ENCODE measurements at places on chromosomes 1 and 21.

DNA sequence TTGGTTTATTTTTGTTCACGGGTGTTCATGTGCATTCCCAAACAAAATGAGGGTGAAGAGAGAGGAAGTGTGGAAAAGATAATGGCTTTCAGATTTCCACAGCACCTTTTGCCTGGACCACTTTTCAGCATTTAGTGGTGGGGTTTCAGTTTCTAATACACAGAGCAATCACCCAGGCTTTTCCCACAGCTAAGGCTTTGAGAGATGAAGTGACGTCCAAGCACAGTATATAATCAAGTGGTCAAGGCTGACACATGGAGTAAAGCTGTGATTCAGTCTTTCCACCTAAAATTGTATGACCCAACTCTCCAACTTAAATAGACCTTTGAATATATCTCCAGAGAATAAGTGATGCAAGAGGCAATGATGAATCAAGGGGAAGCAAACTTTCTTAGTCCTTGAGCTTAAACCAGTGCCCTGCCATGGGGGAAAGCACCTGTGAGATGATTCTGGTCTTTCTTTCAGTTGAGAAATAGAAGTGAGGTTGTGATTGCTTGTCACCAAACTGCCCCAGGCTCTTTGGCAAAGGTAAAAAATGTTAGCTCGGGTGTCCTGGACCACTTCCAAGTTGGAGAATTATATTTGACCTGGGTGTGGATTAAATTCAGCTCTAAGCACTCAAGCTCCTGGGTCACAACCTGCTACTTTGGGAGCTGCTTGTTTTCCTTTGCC is 2.4 kb upstream of the PIK3R3 start:
- peak; percentile 14 for DNase-seq

DNA sequence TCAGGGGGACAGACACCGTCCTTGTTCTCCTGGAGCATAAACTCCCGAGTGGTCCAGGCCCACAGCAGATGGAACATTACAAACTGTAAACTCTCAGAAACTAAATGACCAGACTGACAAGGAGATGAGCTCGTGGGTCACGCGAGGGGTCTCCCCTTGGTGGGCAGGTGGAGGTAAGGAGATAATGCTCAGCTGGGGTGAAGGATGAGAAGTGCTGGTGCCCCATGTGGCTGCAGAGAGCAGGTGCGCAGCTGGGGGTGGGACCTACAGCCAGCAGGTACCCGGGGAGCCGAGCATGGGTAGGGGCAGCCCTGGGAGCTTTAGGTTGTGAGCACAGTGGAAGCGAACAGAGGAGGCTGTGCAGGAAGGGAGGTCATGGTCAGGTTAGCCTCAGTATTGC is 40.1 kb downstream of the AJAP1 start:
- DNase-seq = no peak

DNA sequence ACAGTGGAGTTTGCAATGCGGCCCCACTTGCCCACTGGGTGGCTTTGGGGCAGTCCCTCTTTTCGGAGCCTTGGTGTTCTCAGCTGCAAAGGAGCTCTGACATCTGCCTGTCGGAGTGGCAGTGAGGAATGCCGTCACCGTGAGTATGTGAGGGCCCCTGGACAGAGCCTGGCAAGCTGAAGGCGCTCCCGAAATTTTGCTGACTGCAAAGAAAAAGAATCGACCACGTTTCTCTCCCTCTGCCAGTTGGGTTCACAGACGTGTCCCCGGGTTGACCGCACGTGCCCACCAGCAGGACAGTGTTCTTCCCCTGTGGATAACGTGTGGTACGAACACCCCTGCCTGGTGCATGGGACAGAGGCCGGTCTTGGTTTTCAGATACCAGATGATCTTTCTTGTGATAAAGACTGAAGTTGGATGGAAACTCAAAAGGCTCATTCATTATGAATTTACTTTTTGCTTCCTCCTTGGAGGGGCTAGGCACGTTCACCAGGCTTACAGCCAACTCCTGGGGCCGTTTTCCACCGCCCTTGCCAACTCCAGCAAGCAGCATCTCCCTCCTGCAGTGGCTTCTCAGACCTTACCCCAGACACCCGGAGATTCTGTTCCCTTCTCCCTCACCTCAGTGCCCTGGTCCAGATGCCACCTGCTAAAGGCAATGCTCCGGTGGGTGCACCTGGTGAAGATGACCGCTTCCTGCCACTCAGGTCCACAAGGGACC is 29.7 kb downstream of the ECE1 start:
- no peak for DNase-seq

DNA sequence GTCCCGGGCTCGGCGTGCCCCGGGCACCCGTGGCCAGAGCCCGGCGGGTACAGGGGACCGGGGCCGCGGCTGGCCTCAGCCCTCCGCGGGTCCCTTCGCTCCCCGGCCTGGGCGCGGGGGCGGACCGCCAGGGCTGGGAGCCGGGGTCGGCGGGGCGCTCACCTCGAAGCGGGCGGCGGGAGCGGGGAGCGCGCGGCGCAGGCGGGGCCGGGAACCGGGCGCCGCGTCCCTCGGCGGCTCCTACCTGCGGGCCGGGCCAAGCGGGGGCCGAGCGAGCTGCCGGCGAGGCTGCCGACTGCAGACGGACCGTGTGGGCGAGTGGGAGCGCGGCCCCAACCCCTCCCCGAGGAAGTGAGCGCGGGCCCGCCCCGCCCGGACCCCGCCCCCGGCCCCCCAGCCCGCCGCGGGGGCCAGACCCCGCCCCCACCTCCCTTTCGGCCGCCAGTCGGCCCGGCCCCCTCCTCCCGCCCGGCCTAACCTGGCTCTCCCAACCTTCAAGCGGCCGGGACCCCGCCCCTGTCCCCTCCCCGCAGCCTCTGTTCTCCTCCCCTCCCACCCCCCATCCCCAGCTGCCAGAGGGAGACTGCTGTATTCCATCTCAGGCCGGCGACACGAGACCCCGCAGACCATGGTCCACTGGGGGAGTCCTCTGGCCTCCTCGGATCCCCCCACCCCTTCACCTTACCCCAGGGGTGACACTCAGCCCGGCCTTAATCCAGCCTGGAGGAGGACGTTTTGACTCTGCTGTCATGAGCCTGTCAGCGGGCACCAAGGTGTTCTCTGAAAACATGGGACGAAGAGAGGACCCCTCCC is at the start of gene FHL3:
Gene FHL3 (minus strand): TSS at position 320 of the 813 bp plus-strand sequence. CDS start 6,102 bp downstream, outside the sequence.
- DNase-seq = peak; percentile 82

GRCh38 chr21:14545906-14546480 is at the start of gene SAMSN1:
Gene SAMSN1, minus strand, starts transcription at chr21:14546315. Its CDS starts 54 bp downstream, at chr21:14546261.
- DNase-seq = no peak

DNA sequence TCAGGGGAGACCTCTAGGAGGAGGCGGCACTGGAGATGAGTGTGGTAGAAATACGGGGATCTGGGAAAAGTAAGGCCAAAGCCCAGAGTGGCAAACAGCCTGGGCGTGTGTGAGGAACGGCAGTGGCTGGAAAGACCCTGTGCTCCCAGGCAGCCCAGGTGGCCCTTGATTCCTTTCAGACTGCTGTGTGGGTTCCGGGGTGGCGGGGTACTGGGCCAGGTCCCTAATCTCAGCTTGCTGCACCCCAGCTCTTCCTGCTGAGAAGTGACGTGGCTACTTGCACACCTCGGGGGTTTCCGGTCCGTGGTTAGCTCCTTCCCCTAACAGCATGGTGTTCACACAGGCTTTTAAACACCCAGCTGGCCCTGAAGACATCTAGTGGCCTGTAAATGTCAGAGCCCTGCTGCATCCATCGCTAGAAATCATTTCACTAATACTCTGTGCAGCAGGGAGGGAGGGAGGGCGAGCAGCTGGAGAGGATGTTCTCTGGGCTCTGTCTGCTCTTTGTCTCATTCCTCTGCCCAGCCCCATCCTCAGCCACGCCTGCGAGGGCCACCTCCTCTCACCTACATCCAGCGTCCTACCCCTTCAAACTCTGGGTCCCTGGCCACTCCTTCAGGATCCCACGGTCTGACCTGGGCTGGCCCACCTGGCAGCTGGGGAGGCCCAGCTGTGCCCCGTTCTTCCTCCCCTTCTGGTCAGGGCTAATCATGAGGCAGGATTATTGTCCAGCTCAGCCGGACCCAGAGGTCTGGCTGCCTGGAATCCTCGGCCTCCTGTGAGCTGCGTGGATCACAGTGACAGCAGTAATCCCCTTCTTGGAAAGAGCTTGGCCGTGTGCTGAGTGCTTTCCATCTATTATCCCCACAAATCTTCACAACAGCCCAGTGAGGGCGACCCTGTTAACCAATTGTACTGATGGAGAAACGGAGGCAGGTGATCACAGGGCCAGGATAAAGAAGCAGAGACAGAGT is 7.2 kb downstream of the ZDHHC18 start:
- no peak for DNase-seq

- DNase-seq = no peak
These were observed 11.1 kb downstream of the RNU1-2 start for GRCh38 chr1:16906873-16907272.
